Stimulated activated CD4-positive, alpha-beta T cell treated with anti-CD3 and anti-CD28 coated beads, Interleukin-1b, Interleukin-23, amount 100 ng/mL, for 1 hour (primary cell): ENCODE measurements at places on chromosomes 5 and 9.

DNA sequence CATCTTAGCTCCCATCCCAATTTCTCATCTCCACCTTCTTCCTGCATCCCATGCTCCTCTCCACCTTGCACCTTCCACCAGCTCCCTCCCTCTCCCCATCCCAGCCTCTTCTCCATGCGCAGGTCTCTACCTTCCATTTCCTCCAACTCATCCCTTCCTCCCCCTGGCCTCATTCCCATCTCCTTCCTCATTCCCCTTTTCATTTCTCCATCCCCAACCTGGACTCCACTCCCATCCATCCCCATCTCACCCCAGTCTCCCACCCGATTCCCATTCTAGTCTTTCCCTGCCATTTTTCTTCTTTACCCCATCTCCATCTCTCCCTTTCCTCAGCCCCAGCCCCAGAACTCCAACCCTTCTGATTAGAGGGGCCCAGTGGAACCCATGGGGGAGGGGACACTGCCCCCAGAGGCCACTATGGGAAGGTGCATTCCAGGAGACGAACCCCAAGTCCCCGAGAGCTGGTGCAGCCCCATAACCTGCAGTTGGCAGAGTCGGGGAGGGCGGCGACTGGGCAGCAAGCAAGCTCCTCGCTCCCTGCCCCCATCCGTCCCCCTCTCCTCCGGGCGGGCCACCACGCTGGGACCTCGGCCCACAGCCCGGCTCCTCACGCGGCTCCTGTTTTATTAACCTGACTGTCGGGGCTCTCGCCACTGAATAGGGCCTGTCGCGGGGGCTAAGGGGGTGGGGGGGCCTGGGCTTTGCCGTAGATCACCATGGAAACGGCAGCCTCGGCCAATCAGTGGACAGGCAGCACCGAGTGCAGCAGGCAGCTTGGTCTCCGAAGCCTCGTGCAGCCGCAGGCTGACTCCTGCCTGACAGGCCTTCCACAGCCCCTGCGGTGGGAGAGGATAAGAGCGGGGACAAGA lies 66.7 kb downstream of the PCDH1 start:
- DNase-seq = no peak

DNA sequence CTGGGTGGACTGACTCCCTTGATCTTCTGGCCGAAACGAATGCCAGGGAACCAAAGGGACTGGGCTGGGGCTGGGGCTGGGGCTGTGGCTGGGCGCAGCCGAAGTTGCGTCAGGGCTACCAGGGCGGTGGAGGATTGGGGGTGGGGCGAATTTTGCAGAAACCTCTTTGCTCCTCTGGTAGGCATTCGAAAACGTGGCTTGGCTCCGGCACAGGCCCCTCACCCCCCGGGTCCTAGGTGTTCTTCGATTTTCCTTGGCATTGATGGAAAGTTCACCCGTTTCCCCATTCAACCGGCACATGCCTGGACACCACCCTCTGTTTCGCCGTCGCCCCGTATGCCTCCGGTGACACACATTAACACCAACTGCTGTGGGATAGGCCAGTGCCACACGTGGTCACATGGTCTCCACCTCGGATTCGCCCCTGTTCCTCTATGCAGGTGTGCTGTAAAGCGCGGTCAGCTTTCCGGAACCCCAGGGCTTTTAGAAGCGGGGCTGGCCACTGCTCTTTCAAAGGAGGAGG lies 477.1 kb downstream of the SPATA31A7 start:
- DNase-seq = no peak

DNA sequence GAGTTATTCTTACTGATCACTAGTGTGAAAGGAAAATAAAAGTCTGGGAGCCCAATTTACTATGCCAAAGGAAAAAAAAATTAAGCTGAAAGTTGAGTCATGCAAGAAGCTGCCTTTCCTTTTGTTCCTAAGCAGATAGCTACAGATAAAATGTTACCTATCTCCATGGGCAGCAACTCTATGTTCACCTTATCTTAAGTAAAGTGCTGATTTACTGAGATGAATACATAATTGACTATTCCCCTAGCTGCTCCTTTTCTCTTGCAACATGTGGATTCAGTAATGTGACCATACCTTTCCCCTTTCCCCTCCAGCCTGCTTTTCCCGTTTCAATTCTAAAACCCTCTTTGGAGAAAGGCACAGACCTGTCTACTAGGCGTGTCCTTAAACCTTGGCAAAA lies 62.7 kb upstream of the NR5A1 start:
- no peak for DNase-seq

DNA sequence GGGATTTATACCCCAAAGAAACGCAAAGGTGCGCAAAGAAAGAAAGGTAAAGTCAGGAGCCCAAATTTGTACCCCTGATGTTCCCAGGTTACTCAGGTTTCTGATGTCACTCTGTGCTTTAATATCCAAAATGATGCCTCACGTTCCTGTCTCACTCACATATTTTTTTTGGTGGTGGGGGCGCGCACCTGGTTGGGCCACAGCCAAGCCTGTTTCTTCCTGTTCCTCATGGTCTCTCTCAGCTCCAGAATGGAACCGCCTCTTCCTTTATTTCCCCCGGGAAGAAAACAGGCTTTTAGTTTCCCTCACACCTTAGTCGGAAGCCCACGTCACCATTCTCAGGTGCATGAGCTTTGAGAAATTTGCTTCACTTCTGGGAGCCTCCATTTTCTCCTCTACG lies 118.3 kb upstream of the BOD1 start:
- no peak for DNase-seq

DNA sequence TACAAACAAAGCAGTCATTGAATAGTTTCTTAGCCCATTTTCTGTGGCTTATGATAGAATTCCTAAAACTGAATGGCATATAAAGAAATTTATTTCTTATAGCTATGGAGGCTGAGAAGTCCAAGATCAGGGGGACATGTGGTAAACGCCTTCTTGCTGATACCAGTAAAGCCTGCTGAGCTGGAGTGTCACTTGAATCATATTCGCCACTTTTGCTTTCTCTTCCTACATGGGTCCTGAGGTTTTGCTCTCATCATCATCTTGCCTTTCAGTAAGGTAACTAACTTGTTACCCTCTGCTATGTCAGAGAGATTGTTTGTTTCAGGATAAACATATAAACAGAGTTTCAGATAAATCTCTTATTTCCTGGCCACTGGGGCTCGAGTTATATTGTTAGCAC lies 203.3 kb upstream of the DMRT1 start:
- no peak for DNase-seq

DNA sequence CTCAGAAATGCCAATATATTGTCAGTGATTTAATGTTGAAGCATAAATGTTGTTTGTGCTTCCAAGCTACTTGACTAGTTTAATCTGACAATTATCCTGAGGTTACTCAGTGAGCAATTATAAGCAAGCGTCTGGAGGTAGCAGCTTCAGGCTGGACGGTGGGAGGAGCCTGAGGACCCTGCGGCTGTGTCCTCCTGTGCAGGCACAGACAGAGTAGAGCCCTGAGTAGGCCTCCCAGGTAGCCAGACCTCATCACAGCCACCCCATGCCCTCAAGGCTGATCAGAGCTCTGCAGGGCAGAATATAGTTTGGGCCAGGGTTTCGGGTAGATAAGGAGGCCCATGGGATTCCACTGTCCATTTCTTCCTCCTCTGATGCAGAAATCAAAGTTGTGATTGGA lies 153.6 kb downstream of the DRD1 start:
- DNase-seq = no peak
